Foreskin melanocyte (primary cell): ENCODE measurements at places on chromosomes 12 and 14.

GRCh38 chr12:111121840-111122239 is 201.5 kb upstream of the MYL2 start:
- DNase-seq, result no peak

GRCh38 chr12:47032644-47033043 is 46.8 kb upstream of the PCED1B start:
- peak; percentile 35 for DNase-seq

DNA sequence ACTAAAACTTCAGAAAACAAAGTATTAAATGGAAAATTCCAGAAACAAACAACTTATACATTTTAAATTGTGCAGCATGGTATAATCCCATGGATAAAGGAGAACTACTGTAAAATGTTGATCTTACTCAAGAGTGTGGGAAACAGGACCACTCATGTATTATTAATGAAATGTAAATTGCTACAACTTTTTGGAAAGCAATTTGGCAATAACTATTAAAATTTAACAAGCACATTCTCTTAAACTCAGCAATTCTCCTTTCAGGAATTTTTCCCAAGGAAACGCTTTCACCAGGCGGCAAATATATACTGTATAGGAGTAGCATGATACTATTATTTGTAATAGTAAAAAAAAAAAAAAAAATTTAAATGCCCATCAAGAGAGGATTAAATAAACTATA is 284.5 kb upstream of the AMIGO2 start:
- DNase-seq, result no peak

- DNase-seq, result no peak
Measured at GRCh38 chr14:24913746-24914145, 136.2 kb downstream of the STXBP6 start.

DNA sequence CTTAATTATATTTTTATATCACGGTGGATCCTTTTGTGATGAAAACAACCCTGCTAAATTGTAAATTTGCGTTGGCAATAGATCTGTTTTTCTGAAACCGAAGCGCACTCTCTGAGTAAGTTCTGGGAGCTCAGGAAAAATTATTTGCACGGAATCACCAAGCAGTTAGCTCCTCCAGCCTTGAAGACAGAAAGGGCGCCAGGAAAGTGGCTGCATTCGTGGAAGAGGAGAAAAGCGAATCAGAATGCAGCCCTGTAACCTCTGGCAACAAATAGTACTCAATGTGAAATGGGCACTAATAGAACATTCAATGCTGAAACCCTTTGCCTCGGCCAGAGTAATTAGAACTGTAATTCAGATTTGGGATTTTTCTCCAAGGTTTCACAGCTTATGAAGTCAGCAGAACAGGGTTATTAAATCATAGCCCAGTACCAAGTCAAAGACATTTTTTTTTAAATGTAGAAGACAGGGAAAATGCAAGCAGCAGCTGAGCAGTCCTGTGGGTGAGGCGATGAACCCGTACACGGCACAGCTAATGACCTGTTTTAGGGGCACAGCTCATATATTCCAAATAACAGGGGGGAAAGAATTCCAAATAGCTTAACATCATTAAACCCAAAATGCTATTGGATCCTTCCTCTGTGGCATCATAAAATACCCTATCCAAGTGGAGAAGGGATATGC is 251.4 kb downstream of the EGLN3 start:
- no peak for DNase-seq

- peak; percentile 45 for DNase-seq
Measured at GRCh38 chr12:90250766-90251165, 542.1 kb upstream of the ATP2B1 start.

- no peak for DNase-seq
Measured at GRCh38 chr14:103856607-103857006, 9.2 kb upstream of the PPP1R13B start.

- DNase-seq, result no peak
Measured at GRCh38 chr12:18074001-18074400, 16.0 kb downstream of the RERGL start.

GRCh38 chr14:100135073-100135472 is 24.4 kb downstream of the DEGS2 start:
- DNase-seq, result no peak

DNA sequence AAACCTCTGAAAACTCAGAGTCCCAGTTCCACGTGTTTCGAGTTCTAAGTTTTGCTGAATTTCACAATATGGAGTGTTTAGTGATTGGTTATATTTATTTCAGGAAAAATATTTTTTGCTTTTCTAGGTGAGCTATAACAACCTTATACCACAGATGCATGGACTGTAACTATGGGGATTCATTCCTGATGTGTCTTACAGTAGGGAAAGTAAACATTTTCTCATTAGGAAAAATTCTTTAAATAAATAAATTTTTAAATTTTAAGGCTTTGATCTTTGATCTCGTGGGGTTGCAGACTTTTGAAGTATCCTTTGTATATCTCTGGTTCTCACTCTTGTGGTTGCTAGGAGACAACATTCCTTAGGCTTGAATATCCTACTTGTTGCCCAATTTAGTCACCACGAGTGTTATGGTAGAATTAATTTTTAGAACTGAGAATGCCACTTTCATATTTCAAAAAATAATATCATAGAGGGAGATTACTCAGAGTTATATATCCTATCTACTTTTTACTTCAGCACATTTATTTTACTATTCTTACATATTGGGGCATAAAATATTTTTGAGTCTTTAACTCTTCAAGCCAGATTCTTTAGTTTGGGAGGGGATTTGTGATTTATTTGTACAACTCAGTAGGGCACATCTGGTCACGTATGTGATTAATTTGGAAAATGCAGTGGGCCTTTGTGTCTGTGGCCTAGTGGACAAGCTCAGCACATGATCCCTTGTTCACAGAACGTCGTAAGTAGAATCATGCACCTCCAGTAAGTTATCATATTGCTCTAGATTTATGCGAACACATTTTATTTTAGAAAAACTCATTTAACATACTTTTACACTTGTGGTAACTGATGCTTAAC is 224.0 kb downstream of the TTC6 start:
- DNase-seq, result peak; percentile 68

- DNase-seq, result no peak
Measured at GRCh38 chr12:2679068-2679815, 115.5 kb upstream of the FKBP4 start.

DNA sequence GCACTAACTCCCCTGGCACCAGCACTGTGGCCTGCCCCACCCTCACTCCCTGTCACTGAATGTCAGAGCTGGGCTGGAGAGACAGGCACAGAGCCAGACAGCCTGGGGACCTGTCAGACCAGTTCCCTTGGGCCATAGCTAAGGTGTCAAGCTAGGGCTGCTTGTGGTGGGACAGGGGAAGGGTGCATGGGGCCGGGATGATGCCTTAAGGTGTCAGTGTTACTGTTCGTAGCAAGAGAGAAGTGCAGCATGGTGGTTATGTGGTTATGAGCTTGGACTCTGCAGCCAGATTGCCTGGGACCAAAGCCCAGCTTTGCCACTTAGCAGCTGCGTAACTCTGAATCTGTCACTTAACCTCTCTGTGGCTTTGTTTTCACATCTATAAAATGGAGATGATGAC is 3.8 kb downstream of the RAPGEF3 start:
- no peak for DNase-seq

DNA sequence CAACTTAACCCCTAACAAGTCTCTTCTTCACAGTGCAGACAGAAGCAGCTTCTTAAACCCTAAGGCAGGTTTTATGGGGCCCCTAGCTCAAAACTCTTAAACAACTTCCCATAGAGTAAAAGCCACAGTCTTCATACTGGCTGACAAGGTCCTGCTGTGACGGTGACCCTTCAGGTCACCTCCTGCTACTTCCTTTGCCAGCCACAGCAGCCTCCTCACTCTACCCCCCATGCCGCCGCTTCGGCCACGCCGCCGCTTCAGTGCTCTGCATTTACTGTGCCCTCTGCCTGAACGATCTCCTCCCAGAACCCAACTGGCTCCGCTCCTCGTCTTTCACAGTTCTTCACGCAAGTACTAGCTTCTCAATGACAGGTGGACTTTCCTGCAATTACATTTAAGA is 45.5 kb downstream of the ACADS start:
- DNase-seq, result no peak

DNA sequence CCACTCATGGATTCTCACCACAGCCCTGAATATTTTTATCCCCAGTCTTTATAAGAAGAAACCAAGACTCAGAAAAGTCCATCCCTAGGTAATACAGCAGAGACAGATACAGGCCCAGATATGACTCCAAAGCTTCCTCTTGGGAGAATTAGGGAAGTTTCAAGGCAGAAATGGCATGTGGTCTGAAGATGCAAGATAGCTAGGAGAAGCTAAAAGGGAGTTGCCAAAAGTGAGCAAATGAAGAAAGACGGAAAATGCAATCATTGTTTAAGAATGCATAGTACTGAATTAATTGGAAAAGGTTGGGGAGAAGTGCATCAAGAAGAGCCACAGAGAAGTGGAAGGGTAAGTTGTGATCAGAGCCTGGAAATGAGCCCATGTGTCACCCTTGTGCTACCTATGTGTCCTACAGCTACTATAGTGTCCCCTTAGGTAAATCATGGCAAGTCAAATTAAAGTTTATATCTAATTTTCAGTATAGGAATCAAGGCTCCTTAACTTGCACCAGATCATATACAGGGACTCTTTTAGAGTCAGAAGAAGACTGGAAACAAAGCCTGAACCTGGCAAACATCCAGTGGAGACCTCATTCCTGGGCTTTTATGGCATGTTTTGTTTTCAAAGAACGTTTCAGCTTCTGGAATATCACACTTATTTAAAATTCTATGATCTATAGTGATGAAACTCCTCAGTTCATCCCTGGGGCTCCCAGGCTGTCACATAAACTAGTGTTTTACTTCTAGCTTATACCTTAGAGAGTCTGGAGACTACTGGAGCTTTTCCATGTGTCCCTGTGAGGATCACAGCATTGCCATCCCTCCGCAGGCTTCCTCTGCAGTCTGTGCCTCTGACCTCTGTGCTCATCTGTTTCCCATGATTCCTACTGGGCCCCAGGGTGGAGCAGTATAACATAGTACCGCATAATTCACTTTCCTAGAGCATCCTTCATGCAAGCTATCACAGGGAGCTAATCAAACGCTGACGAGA is 189.0 kb upstream of the CDKN3 start:
- DNase-seq, result no peak

DNA sequence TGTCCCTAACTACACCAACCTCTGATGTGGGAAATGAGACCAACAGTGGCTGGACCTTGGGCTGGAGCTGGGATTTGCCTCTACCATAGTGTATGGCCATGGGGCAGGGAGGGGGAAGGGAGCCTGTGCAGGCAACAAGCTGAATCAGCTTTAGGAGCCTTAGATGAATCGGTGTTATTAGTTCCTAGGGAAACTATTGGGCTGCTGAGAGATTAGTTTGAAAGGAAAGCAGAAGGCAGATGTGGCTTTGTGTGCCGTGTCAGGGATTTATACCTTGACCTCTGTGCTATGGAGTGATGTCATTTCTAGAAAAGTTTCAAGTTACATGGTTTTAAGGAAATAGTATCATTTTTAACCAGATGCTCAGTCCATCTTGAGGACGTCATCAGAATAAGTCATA is 19.5 kb upstream of the GAS2L3 start:
- no peak for DNase-seq

- no peak for DNase-seq
Measured at GRCh38 chr12:12384571-12385340, 27.9 kb downstream of the BORCS5 start.

DNA sequence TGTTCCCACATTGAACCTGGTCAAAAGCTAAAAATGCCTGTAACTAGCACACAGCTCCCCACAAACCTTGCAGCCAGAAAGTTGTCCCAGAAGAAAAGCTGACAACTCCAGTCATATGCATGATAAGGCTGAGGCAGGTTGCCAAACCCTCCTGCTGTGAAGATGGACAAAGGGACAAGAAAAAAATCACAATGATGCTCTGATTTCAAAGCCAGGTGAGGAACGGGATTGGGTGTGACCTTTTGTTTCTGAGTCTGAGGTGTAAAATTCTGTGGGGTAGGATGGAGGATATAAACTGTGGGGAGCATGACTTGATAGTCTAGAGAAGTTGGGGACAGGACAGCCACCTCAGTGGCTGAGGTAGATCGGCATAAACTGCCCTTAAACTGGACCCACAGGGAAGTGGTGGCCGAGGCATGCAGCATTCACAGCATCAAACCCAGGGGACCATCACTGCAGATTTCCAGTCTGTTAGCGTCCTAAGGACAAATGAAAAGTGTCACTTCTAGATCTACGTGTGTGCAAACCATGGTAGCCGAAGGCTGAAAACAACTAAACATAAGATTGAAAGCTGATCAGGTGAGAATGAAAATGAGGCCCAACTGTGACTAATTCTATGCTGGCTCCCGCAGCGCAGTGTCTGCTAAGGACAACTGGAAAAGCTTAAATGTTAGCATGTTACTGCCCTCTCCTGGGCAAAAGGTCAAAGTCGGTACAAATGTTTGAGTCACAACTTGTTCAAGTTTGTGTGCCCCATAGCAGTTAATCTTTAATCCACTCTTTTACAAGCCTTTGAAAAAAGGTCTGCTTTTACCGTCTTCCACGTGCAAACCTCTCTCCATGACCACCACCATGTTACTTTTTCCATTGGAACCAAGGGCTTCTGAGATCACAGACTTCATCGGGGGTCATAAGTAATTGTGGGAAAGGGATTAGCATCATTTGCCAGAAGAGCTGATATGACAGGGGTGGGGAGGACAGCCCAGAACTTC is 39.8 kb downstream of the GRIN2B start:
- peak; percentile 35 for DNase-seq

GRCh38 chr12:68863109-68863770 is 55.3 kb downstream of the MDM2 start:
- DNase-seq, result no peak

DNA sequence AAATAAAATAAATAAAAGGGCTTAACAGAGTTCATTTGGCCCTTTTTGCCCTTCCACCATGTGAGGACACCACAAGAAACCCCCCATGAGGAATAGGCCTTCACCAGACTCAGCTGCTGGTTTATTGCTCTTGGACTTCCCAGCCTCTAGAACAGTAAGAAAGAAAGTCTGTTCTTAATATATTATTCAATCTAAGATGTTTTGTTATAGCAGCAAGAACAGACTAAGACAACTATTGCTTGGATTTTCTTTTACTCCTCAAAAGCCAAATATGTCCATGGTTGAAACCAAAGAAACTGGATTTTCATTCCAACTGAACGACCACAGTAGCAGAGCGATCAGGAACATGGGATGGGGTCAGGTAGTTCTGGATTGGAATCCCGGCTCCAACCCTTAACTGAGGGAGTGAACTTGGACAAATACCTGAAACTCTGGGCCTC is 157.2 kb upstream of the EEA1 start:
- no peak for DNase-seq

GRCh38 chr14:87331991-87332390 is 661.0 kb downstream of the GALC start:
- DNase-seq, result no peak

GRCh38 chr14:74604157-74604556 is 7.9 kb downstream of the LTBP2 start:
- no peak for DNase-seq

GRCh38 chr14:81312289-81312876 is 87.7 kb downstream of the STON2 start:
- no peak for DNase-seq

DNA sequence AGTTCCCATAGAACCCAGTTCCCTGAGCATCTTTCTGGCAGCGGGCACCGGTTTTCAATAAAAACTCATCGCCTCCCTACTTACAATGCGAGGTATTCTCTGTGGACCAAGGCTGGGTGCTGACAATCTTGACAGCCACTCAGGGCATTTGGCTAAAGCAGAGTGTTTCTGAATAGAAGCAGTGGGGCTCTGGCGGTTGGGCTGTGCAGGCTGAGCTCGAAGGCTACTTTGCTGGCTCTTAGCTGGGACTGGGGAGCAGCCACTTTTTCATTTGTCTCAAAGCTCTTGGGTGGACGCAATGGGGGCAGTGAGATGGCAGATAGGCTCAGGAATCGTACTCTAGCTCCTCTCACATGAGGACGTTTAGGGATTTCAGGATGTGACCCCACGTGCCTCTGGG is 151.8 kb downstream of the UNC79 start:
- no peak for DNase-seq

GRCh38 chr12:41264281-41264680 is 76.2 kb downstream of the PDZRN4 start:
- DNase-seq, result no peak
